A172 (cell line): ENCODE measurements at places on chromosomes 2 and 18.

- DNase-seq, result no peak
These were observed 1.3 kb downstream of the NETO1 start for GRCh38 chr18:72866442-72866900.

- no peak for DNase-seq
These were observed at the start of gene INPP5D for GRCh38 chr2:233059797-233060500. Gene INPP5D (plus strand): TSS chr2:233060342. CDS start chr2:233060479, 137 bp downstream.

GRCh38 chr2:226179010-226179409, 620.6 kb downstream of the IRS1 start:
- no peak for DNase-seq

DNA sequence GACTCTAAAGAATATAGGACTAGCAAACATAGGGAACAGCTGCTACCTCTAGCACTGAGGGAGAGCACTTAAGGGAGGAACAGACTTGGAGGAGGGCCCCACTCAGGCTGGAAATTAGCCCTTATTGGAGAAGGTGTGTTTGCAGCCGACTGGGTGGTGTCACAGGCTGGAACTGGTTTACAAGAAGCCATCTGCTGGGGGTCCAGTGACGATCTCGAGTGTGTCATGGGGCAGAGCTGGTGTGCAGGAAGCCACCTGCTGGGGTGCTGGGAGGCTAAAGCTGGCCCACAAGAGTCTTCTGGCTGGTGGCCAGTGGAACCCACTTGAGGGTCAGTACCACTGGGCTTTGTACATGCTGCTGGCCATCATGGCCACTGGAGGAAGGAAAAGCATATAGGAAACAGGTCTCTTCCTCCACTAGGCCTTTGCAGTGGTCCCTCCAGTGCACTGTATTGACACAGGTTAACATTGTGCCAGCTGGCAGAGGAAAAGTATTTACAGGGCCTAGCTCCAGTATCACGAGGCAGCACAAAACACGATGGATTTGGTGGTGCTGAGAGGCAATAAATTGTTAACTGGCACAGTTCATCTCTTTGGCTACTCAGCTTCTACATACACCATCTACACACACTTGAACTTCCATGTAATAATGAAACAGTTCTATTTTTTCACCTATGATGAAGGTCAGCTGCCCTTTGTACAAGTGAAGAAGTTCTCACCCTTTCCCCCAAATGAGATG, 43.6 kb downstream of the MAP3K20 start:
- no peak for DNase-seq

DNA sequence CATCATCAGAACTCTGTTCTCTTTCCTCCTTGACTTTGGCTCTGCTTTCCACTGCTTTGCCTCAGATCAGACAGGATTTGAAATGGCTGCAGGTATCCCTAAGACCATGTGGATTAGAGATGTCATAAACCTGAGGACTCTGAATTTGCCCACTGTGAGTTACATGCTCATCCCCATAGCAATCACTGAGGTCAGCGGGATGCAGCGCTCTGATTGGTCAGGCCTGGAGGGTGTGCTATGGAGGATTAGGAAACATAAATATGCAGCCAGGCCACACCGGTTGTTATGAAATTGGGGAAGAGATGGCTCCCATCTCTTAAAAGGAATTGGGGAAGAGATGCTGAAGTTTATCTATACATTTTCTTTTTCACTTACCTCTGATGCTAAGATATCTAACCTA, 73.7 kb upstream of the DNAJC10 start:
- peak; percentile 81 for DNase-seq

- peak; percentile 71 for DNase-seq
These were observed 4.1 kb downstream of the NEMP2 start for GRCh38 chr2:190530248-190530900.

DNA sequence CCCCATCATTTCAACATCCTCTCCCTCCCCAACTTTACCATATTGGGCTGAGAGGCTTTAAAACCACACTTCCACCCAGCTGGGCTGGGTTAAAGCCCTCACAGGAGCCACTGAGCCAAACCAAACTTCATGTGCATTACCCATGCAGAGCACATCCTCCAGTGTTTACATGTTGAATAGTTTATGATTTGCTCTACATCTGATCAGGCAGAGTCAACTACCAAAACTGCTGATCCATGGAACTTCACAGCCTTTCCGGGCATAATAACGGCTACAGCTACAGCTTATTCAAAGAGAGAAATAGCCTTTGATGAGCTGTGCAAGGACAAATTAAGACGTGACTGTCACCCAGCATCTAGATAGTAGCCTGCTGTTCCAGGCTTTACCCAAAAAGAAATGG, 39.0 kb downstream of the MAIP1 start:
- DNase-seq, result no peak

DNA sequence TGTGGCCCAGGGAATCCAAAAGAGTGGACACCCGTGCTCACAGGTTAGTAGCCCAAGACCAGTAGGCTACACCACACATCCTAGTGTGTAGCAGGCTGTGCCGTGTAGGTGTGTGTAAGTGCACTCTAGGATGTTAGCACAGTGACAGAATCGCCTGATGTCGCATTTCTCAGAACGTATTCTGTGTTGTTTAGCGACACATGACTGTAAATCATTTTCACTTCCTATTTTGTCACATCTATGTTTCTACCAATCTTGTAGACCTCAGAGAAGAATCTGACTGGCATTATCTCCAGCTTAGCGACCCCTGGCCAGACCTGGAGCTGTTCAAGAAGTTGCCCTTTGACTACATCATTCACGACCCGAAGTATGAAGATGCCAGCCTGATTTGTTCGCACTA, 45.1 kb downstream of the NTSR2 start:
- no peak for DNase-seq

DNA sequence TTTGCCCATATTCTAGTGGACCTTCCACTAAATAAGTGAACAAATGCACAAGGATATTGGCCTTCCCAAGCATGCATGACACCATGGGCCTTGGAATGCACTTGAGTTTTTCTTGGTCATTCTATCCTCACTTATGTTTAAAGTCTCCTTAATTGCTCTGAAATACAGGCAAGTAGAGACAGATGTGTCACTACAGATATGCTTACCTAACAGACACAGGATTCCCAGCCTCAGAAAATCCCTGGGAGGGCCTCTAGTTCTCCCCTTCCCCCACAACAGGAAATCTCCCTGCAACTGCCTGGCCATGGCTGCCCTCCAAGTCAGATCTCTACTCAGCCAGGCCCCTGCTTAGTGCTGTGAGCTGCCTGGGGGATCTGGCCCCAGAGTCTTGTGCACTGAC, 445.2 kb downstream of the IRS1 start:
- peak; percentile 14 for DNase-seq

GRCh38 chr2:103738606-103739005, 976.8 kb downstream of the TMEM182 start:
- no peak for DNase-seq

- no peak for DNase-seq
These were observed 691.9 kb upstream of the TMEFF2 start for GRCh38 chr2:192886636-192887035.

GRCh38 chr2:149422337-149422990, 92.1 kb downstream of the LYPD6 start:
- DNase-seq, result peak; percentile 92

GRCh38 chr2:206176121-206176520, 16.4 kb downstream of the EEF1B2 start:
- peak; percentile 44 for DNase-seq

- DNase-seq, result no peak
These were observed 370.8 kb downstream of the TMEM182 start for GRCh38 chr2:103132536-103133217.
